ENCODE measurements at places on chromosomes 4 and X. TPM values are rescaled to one million over a fixed set of nuclear protein-coding genes. Genes with fewer than 3 reads are reported as not detected.
A peak's percentile ranks its signal among the peaks of the same experiment; 100 is the strongest.

DNA sequence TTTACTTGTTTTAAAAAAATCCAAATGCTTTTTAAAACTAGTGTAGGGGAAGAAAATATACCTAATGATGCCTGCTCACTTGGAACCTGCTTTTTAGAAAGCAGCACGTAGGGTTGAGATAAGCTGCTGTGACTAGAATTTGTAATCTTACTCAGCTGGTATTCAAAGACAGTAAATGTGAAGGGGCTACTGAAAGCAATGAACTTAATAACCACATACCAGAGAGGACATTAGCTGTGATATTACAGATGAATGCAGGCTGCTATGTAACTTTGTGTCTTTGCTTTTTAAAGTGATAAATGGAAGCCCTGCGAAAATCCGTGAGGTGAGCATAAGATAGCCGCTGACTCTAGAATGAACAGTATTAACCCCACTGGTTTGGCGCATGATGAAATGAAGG, 124.1 kb downstream of the TRIML1 start:
- DNase-seq, result no peak

- DNase-seq, result no peak
Measured at GRCh38 chr4:151649479-151649878, 111.3 kb downstream of the GATB start.

DNA sequence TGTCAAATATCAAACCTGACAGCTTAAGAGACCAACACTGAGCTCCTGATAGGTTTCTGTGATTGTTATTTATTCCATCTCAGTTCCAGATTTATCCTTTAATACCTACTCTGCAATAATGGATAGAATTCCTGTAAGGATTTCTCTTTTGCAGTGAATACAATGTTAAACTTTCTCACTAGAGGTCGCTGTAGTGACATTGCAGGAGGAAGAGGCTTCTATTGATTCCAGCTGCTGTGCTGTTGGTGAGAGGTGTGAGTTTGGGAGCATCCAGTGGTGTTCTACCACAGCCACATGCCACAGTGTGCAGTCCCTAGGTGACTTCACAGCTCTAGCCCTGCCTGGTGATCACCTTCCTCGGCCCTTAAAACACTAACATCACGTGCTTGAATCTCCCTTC, 34.6 kb upstream of the DCAF8L2 start:
- no peak for DNase-seq

DNA sequence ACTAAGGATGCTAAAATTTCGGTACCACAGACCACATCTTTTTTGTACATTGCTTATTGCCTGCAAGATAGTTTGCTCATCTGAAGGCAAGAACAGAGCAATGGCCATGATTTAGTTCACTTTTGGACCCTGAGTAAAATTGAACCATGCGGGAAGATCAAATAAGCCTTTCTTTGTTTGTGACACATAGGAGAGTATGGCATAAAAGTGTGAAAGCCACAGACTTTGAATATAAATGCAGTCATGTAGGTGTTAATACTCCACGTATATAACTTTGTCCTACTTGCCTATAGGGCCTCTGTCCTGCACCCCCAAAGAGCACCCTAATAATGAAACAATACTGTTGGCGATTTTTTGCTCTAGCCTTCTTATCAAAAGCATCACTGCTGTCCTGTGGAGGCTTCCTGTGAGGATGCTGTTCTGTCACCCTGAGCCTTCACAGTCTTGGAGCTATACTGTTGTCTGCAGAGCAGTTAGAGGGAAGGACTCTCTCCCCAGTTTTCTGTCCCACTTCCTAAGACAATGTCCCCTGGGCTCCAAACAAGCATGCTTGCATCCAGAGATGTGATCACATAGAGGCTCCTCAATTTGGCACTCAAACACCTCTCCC, 10.2 kb upstream of the CXCL13 start:
- no peak for DNase-seq

DNA sequence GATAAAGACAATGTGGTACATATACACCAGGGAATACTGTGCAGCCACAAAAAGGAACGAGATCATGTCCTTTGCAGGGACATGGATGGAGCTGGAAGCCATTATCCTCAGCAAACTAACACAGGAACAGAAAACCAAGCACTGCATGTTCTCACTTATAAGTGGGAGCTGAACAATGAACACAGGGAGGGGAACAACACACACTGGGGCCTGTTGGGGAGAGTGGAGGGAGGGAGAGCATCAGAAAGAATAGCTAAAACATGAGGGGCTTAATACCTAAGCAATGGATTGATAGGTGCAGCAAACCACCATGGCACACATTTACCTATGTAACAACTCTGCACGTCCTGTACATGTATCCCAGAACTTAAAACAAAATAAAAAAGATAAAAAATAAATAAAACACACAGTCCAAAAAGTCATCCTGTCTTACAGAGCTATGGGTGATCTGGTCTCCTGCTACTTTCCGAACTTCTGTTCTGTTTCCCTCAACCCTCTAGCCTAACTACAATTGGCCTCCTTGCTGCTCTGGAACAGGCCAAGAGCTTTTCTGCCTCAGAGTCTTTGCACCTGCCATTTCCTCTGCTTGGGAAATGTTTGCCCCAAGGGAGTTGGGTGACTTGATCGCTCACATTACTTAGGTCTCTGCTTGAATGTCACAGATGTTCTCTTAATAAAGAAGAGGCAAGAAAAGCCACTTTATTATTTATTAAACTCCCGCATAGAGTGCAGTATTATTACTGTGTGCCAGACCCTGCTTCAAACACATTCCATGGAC, 1.1 kb upstream of the CD38 start:
- DNase-seq, result no peak

SLITRK4 gene
- total RNA-seq, result 1.1 TPM

- no peak for DNase-seq
Measured at GRCh38 chr4:2341911-2342652, 76.4 kb downstream of the ZFYVE28 start.

DNA sequence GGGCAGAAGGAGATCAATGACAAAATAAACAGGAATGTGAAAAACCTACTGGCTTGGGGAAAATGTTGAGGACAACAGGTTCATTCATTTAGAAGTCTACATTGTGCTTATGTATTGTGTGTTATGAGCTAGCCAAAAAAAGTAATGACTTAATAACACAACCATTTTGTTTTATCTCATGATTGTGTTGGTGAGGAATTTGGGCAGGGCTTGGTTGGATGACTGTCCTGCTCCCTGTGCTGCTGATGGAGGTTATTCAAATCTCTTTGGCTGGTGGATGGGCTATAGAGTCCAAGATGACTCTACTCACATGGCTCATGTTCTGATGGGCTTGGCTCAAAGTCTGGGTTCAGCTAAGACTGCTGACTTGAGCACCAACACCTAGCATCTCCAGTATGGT, 116.3 kb downstream of the HS3ST1 start:
- no peak for DNase-seq

- DNase-seq, result no peak
Measured at GRCh38 chrX:154068560-154068959, 29.0 kb downstream of the MECP2 start.

- no peak for DNase-seq
Measured at GRCh38 chr4:139584784-139585183, 28.8 kb upstream of the SETD7 start.

- no peak for DNase-seq
Measured at GRCh38 chr4:5168891-5169290, 117.6 kb downstream of the STK32B start.

WDR19 gene
- 14.4 TPM for total RNA-seq

DNA sequence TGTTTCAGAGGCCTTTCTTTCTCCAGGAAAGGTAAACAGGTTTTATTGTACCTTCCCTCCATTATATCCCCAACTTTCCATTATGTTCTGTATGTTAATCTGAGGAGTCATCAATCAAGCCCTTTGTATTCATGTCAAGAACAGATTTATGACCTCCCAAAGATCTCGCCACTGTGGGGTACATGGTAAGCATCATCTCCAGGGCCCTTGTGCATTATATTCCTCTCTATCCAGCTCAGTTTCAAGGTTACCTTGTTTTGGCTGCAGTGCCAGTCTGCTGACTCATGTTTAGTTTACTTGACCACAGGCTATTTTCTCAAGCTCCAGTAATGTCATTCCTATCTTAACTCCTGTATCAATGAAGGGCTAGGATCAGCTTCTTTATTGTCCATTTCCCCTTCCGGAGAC, 125.1 kb upstream of the FRMPD4 start:
- DNase-seq, result no peak

DNA sequence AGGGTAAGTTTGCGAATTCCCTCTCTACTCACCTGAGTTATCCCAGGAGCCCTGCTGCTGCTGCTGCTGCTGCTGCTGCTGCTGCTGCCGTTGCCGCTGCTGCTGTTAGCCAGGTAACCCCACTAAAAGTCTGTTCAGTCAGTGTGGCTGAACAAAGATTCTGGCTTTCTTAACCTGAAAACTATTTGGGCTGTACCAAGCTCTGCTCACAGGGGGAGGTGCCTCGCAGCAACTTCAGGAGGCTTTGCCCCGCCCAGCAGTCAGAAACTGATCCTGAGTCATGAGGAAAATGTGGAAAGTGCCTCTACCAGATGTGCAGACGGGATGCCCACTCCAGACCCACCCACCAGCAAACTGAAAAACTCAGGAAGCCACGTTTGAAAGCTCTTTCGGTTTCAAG, at the start of gene CAPN6:
Gene CAPN6 (minus strand): TSS at position 145 of the 400 bp plus-strand sequence. CDS start 6,547 bp downstream, outside the sequence.
- DNase-seq, result peak; percentile 31

BEX4 gene
- 94.0 TPM for total RNA-seq

DNA sequence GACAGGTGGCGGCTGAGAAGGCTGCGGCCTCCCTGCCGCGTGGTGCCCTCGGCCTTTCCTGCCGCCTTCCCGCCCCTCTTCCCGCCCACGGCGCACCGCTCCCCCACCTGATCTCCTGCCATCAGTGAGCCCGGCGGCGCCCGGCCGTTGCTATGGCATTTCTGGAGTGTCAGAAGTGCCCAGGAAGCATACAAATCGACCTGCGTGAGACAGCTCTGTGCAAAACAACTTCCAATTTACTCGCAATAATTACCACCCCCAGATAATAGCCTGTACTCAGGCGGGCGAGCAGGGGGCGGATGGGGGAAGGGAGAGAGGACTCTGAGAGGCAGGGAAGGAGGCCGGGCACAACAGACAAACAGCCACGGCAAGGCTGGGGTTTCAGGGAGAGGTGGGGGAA, 16.6 kb upstream of the ERCC6L start:
- DNase-seq, result no peak

LRIT3 gene
- 0.11 TPM for total RNA-seq

- DNase-seq, result no peak
Measured at GRCh38 chr4:13986548-13986947, 359.0 kb upstream of the BOD1L1 start.

PRDM5 gene
- total RNA-seq, result 18.8 TPM

CT45A1 gene
- total RNA-seq, result not detected

- no peak for DNase-seq
Measured at GRCh38 chr4:108166441-108167315, 2.1 kb downstream of the LEF1 start.

- no peak for DNase-seq
Measured at GRCh38 chr4:101762534-101762933, 28.0 kb upstream of the BANK1 start.

GRCh38 chr4:147958489-147959065, 226.7 kb downstream of the ARHGAP10 start:
- no peak for DNase-seq

DNA sequence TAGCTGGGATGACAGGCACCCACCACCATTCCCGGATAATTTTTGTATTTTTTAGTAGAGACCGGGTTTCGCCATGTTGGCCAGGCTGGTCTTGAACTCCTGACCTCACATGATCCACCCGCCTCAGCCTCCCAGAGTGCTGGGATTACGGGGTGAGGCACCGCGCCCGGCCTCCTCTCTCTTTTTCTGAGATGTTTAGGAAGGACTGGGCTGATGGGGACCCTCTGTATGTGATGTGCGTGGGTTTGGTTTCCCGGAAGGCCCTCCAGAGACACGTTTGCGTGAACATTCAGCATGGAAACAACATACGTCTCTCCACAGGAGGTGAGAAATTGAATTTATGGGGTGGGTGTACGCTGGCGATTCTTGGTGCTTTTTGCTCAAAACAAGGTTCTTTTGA, 18.6 kb downstream of the SHOX start:
- no peak for DNase-seq

DNA sequence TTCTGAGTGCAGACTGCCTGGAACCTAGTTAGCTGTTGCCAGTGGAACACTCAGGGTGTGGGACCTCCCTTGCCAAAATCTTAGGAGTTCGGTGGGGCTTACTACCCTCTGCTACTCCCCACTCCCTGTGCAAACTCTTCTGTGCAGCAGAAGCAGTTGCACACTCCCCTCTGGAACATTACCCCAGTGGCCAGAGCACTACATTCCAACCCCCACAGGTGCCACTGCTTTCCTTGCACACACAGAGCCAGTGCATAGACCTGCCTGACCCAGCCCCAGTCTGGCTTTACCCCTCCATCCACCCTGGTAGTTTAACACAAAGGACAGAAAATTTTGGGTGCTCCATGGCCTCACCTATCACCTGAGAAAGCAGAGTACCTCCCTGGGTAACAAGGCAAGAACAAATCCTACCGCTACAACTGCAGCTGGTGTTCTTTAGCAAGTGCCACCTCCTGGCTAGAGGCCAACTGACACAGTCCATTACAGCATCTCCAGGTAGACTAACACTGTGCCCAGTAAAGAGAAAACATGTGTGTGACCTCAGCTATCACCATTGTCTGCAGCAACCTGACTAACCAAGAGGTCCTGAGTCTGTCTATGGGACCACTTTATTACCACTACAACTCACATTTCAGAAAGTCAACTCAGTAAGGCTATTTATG, 11.5 kb upstream of the RASSF6 start:
- no peak for DNase-seq

- no peak for DNase-seq
Measured at GRCh38 chr4:18388039-18388438, 366.5 kb upstream of the LCORL start.

DNA sequence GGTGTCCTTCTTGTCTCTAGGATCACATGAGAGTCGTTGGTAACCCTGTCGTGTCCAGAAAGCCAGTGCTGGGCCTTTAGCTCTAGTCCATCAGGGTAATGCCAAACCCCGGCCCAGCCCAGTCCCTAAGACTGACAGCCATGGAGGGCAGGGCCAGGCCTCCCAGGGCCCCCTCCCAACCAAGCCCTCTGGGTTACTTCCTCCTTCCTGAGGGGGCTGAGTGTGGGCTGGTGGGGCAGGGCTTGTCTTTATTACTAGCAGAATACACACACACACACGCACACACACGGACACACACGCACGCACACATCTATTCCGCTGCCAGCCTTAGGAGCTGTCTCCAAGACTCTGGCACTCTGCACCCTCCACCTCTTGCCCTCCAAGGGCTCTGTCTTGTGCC, 35.6 kb upstream of the CDKN2AIP start:
- DNase-seq, result no peak

DNA sequence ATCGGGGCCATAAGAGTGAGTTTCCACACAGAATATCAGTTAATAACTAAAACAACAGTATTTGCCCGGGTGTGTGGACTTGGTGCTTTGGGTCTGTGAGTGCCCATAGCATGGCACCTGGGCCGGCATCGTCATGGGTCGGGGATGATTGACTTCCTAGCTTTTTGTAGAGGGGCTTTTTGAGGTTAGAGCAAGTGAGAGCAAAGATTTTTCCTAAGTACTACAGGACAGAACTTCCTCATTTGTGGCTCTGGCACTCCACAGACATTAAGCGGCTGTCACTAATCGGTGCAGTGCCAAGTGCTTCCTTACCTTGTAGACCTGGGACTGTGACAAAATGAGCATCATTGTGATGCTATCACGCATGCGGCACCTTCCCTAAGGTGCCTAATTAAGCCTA, 81.0 kb downstream of the SHROOM2 start:
- no peak for DNase-seq
